ENCODE measurements at places on chromosomes 2 and 18. TPM values are rescaled to one million over a fixed set of nuclear protein-coding genes. Genes with fewer than 3 reads are reported as not detected.

The ALPP gene
- not detected for total RNA-seq

The NDUFAF7 gene
- total RNA-seq = 20.3 TPM

- no peak overlapping the region for H3K27ac ChIP-seq
- H3K4me1 ChIP-seq = no peaks in the 10 kb centered on the region
- no peaks in the 10 kb centered on the region for H3K27me3 ChIP-seq
- no peak overlapping the region for H3K4me3 ChIP-seq
Measured at GRCh38 chr18:50729376-50729775, 90.4 kb downstream of the MRO start.

DNA sequence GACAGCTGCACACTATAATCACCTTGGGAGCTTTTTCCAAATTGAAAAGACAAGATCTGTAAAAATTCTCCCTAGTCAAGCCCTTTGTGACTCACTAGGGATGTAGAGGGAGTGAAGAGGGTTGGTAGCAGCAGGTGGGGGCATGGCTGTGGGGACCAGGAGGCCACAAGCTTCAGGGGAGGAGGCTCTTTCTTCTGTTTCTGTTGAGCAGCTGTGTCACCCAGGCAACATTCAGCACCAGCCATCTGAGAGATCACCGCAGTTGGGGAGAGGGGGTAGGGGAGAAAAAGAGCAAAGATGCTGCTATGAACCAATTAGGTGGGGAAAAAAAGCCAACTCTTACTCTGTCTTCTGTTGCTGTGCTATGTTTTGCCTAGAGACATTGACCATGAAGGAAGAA, 352.3 kb upstream of the MEIS1 start:
- no peak overlapping the region for H3K27ac ChIP-seq
- no peak overlapping the region for H3K4me3 ChIP-seq
- no peaks in the 10 kb centered on the region for H3K4me1 ChIP-seq
- H3K27me3 ChIP-seq = no peaks in the 10 kb centered on the region

- no peak overlapping the region for H3K27ac ChIP-seq
- H3K4me1 ChIP-seq = no peaks in the 10 kb centered on the region
- no peak overlapping the region for H3K4me3 ChIP-seq
- no peaks in the 10 kb centered on the region for H3K36me3 ChIP-seq
- no peak for DNase-seq
Measured at GRCh38 chr18:7600528-7601245, 33.6 kb downstream of the PTPRM start.

DNA sequence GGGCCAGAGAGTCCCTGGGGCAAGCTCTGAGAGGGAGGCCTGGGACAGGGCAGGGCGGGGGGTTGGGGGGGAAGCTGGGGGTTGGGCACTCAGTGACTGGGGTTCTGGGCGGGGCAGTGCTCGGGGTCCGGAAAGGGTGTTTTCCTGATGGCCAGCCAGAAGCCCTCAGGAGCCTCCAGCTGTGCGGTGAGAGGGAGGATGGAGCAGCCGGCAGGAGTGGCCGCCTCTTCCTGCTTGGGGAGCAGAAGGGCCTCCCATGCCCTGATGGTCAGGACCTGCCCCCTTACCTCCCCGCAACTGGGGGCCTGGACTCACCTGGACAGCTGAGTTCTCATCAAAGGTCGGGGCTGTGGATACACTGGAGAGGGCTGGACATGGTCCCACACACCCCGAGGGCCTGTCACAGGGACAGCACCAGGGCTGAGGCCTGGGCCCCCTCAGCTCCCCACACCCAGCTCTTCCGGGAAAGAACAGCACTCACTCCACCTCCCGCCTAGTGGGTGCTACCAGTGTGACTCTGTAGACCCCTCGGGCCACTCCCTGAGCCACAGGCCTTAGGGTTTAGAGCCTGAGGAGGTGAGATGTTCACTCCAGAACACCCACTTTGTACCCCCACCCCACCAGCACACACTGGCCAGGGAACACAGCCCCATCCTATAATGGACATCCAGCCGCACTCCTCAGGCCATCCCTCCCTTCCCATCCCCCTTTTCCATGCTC, 6.7 kb downstream of the SFTPB start:
- peaks cover under 1% of the 10 kb centered on the region for H3K36me3 ChIP-seq
- H3K27me3 ChIP-seq = no peaks in the 10 kb centered on the region
- no peak overlapping the region for H3K27ac ChIP-seq
- H3K4me3 ChIP-seq = no peak overlapping the region
- DNase-seq = no peak

DNA sequence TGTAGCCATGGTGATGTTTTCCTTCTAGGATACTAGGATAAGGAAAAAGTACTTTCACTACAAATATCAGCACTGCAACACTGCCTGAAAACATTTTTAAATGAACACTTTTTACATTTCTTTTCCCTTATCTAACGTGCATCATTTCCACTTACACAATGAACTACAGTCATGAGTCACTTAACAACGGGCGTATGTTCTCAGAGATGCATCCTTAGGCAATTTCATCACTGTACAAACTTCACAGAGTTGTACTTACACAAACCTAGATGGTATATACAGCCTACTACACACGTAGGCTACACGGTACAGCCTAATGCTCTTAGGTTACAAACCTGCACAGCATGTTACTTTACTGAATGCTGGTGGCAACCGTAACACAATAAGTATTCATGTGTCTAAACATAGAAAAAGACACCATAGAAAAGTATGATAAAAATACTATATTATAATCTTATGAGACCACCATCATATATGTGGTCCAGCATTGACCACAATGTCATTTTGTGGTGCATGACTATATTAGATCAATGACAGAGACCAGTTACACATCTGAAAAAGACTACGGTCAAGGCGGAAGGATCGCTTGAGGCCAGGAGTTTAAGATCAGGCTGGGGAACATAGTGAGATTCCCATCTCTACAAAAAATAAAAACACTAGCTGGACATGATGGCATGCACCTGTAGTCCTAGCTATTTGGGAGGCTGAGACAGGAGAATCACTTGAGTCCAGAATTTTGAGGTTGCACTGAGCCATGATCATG, 39.8 kb downstream of the WDR33 start:
- H3K27me3 ChIP-seq = no peaks in the 10 kb centered on the region
- no peaks in the 10 kb centered on the region for H3K4me1 ChIP-seq
- H3K27ac ChIP-seq = no peak overlapping the region
- H3K4me3 ChIP-seq = no peak overlapping the region

DNA sequence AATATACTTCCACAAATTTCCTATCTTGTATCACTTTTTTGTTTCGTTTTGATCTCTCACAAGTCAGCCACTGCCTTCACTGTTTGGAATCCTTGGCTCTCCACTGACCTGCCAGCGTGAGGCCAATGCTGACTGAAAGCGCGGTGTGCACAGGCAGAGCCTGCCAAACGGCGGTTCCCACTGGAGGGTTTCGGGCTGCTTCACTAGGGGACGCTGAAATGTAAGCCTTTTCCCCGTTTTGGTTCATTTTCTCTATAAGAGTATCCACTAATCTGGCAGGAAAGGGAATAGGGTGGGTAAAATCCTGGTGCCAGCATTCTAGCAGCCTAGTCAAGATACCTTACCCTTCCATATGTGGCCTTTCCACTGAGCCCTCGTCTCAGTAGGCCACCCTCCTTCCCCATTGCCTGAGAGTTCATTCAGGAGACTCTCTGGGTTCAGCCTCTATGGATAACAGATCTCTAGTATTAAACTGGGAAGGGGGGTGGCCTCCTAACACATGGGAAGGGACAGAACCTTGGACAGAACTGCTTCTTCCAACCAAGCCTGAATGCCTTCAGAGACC, 91.5 kb downstream of the DYM start:
- no peaks in the 10 kb centered on the region for H3K27me3 ChIP-seq
- H3K4me1 ChIP-seq = no peaks in the 10 kb centered on the region
- no peaks in the 10 kb centered on the region for H3K36me3 ChIP-seq
- no peak for DNase-seq

DNA sequence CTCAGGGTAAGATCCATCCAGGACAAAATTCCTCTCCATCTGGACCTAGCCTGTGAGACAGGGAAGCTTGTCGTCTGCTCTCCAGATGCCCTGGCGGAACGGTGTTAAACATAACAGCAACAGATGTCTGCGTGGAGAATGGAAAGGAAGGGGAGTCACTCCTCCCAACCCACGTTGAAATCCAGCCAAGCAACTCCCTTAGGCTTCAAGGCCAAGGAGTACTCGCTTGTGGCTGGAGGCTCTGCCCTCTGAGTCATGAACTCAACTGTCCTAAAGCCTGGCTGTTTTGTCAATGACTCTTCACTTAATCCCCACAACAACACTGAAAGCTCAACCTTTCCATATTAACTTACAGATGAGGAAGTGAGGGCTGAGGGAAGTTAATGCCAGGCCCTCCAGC, 42.2 kb downstream of the TPO start:
- no peaks in the 10 kb centered on the region for H3K4me1 ChIP-seq
- DNase-seq = no peak

- no peaks in the 10 kb centered on the region for H3K4me1 ChIP-seq
- H3K4me3 ChIP-seq = no peak overlapping the region
Measured at GRCh38 chr2:69957965-69958364, 3.5 kb downstream of the ASPRV1 start.

- no peaks in the 10 kb centered on the region for H3K36me3 ChIP-seq
- DNase-seq = no peak
- no peak overlapping the region for H3K27ac ChIP-seq
- H3K4me3 ChIP-seq = no peak overlapping the region
- no peaks in the 10 kb centered on the region for H3K27me3 ChIP-seq
Measured at GRCh38 chr2:30927465-30928075, 120.3 kb upstream of the CAPN13 start.

DNA sequence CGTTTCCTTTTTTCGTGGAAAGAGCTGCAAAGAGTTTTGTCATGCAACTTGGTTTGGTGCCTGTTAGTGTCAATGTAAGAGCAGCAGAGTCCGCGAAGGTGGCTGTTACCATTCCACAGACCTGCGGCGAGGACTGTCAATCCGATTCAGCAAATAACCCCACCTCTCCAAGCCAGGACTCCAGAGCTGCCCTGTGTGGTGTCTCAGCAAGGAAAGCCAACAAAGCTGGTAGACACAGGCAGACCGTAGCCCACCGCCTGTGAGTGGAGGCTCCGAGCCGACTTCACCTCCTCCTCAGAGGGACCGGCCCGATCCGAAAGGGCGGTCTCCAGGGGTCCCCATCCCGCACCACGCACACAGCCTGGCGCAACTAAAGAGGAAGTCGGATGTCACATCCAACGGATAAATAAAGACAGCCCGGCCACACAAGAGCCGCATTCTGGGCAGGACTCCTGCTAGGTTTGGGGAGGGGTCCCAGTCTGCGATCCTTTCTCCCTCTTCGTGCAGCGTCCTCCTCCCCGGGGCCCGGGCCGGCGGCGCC, 819 bp downstream of the ANKRD44 start:
- H3K27ac ChIP-seq = peak overlapping the region; percentile 79
- peaks cover 51% of the 10 kb centered on the region for H3K4me1 ChIP-seq
- H3K4me3 ChIP-seq = peak overlapping the region; percentile 85
- H3K36me3 ChIP-seq = no peaks in the 10 kb centered on the region
- H3K27me3 ChIP-seq = no peaks in the 10 kb centered on the region
- DNase-seq = peak; percentile 25

DNA sequence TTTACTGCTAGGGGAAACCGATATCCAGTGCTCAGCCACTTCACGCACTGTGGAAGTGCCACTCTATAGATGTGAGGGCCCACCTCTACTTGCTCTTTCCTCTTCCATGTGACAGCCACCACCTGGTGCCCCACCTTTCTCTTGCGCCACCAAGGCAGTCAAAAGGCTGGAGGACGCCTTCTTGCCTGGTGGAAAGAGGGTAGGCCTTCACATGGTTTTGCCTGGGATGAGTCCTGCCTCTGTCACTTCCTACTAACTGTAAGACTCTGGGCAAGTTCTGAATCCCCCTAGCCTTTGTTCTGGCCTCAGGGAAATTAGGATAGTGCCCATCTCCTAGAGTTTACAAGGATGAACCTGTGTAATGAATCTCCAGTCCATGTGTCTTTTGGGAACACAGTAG, 66.1 kb upstream of the ODC1 start:
- DNase-seq = no peak
- H3K27ac ChIP-seq = no peak overlapping the region
- no peaks in the 10 kb centered on the region for H3K36me3 ChIP-seq
- H3K4me1 ChIP-seq = no peaks in the 10 kb centered on the region
- H3K27me3 ChIP-seq = no peaks in the 10 kb centered on the region
